Eye (tissue), 1 donor: ENCODE measurements at places on chromosomes 4 and X.

GRCh38 chr4:168646001-168646768 lies 149.3 kb downstream of the PALLD start:
- no peak for DNase-seq

- DNase-seq = no peak
These were observed 237.6 kb upstream of the NDST3 start for GRCh38 chr4:117796677-117797076.

DNA sequence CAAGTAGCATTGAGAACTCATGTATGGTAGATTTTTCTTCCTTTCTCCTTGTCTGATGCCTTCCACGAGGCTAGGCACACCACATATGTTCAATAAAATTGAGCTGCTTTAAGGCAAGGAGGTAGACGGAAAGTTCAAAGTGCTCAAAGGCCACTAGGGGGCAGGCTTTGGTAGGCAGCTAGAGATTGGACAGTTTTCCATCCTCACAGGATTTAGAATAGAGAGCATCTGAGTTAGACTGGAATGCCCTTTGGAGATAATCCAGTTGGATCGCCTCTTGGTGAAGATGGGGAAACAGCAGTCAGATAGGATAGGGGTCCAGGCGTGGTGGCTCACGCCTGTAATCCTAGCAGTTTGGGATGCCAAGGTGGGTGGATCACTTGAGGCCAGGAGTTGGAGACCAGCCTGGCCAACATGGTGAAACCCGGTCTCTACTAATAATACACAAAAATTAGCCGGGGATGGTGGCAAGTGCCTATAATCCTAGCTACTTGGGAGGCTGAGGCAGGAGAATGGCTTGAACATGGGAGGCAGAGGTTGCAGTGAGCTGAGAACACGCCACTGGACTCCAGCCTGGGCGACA lies 30.4 kb downstream of the ELF4 start:
- DNase-seq = peak; percentile 84

DNA sequence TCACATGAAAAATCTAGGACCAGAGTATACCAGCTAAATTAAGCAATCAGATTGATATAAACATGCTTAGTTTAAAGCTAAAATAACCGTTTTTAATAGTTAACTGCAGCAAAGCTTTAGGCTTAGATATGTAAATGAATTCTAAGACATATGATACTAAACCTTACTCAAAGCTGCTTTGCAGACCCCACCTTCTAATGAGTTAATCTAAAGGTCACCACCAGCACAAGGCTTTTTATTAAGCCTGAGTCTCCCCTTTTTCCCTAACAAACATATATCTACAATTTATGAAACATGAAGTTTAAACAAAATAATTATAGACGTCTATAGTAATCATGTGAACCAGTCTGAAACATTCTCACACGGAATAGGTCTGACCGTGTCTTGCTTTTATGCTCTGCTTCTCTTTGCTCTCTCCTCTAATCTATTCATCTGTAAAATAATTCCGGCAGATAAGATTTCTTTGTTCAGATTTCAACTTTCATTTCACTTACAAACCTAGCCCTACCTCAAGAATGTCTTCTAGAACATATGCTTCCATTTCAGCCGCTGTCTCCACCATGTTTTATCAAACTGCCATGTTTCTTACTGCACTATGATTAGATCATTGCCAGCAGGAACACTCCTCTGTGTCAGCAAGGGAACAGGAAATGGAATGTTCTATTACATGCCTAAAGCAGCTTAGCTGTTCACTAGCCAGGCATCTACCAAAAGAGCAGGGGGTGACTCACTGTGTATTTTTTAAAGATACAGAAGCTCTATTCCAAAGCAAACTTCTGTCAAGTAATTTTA lies 35.9 kb downstream of the ANKRD17 start:
- DNase-seq = peak; percentile 94

DNA sequence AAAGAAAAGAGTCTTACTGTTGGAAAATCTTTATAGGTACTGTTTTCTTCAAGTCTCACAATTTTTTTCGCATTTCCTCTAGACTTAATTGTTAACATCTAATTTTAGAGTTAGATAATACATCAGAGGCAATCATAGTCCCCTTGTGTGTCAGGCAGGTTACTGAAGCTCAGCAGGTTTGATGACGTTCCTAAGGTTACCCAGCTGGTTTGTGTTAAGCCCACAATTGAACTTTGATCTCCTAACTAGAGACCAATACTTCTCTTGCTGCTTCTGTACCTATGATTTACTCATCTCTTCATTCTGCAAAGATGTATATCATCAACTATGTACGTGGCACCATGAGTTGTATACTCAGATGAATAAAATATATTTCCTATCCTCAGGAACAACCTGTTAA lies 131.6 kb upstream of the STIM2 start:
- no peak for DNase-seq

GRCh38 chrX:5549512-5549911 lies 679.2 kb downstream of the NLGN4X start:
- DNase-seq = peak; percentile 19

- DNase-seq = no peak
These were observed 25.6 kb upstream of the TCEANC start for GRCh38 chrX:13627306-13627705.

DNA sequence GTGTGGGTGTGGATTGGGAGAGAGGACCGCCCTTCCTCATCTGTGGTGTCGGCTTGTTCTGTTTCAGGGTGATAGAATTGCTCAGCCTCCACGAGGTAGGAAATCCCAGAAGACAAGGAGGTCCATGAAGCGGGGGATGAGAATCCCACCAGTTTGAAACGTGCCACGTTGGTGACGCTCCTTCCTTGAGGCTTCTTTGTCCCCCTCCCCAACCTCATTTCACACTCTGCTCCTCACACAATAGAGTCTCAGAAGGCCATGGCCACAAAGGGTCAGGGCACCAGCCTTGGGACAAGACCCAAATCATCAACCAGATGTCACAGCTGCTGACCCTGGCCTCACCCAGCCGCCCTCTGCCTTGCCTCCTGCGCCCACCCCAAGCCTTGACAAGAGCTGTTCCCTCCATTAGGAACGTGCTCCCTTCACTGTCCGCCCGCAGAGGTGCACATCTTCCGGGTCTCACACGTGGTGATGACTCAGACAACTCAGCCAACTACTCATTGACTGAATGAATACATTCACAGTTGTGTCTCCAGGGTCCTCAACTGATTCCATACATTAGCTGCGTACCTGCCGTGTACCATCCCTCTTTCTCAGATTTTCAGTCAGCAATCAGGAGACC lies 18.3 kb downstream of the BLOC1S4 start:
- DNase-seq = no peak

DNA sequence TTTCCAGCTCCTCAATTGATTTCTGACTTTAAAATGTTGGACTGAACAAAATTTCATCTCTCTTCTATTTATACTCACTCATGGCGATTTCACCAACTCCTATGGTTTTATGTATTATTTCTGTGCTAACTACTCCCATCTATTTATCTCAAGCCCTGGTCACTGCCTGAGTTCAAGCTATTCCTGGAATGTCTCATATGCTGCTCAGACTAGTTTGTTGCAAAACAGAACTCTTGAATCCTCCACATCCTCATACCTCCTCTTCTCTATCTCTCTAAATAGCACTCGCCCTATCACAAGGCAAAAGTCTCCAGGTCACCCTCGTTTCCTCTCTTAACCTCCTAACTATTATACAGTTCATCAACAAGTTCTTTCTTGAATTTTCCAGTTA lies 19.0 kb upstream of the DDX60 start:
- no peak for DNase-seq

DNA sequence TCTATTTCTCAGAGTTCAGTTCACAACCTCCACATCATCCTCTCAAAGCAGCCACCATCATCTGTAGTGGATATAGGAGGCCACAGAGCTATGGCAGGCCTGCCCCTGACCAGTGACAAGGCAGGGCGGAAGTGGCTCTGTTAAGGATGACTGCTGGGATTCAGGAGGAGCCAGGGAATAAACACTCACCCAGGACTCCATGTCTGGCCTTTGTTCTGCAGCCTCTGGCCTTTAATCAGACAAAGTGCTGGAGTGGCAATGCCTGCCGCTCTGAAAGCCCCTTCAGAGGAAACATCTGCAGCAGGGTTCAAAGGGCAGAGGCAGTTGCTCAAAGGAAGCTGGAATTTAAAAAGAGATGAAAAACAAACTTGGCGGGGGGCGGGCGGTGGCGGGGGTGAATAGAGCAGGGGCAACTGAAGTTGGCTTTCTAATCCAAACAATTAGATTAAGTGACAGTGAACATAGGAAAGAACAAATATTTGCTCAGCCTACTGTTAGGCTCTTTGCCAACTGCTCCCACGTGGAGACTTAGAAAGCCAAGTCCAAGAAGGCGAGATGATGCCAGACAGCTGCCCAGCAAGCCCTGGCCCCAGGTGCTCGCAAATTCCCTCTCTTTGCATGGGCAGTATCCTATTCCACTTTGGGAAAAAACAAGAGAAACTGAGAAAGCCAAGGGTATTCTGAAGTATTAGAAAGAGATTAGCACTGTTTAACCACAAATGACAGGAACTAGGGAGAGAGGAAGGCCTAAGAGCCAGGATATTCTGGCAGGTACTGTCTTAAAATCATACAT lies 5.5 kb downstream of the MPP1 start:
- peak; percentile 65 for DNase-seq

- no peak for DNase-seq
These were observed 392.3 kb upstream of the GALNT7 start for GRCh38 chr4:172776203-172776861.

DNA sequence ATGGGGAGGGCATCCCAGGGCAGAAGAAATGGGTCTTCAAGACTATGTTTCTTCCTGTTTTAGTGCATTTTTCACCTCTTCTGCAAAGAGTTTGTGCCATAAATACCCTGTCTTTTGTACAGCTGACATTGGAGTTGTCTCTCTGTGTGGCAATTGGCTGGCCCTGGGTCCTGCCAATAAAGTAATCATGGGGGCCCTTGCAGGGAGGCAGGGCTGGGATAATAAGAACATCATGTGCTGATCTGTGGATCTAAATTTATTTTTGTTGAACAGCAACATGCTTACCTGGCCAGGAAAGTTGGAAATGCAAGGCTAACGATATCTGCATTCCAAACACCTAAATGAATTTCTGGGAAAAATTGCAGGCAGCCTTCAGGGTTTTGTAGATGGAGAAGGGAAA lies 174.6 kb upstream of the GATB start:
- no peak for DNase-seq

DNA sequence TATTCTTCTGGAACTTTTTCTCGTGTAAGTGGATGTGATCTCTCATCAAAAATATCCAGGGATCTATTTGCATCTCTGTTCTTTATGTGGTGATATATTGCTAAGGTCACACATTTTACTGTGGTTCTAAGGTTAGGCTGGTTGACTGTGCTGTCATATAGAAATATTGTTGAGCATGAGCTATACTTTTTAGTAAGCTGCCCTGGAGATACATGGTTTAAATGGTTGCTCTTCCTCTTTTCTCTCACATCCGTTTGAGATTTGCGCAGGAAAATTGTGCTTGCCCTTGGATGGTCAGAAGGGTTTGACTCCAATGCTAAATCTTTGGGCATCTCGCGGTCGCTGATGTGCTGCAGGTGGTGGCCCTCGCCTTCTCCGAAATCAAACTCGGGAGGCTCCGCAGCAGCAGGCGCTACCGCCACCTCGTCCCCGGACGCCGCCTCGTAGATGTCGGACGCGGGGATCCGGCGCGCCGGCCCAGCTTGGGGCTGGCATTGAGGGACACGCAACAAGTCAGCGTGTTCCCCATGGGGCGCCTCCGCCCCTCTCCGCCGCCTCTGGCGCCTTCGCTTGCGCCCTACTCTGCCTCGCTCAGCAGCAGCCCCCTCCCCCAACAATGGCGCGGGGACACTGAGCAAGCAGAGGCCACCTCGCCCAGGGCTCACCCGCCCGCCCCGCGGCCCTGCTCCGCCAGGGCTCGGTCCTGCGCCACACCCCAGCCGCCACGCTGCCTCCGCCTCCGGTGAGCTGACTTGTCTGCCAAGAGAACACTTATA lies 154.5 kb downstream of the MSN start:
- peak; percentile 27 for DNase-seq

DNA sequence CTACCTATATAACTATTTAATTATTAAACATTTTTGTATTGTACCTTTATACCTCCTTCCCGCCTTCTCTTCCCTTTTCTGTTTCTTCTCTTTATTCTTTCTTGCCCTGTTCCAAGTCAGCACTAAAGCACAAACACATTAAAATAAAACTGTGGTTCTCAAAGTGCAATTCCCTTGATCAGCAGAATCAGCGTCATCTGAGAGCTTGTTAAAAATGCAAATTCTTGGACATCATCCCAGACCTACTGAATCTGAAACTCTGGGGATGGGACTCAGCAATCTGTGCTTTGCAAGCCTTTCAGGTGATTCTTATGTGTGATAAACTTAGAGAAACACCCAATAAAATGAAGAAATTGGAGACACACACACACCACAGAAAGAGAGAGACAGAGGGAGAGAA lies 178.4 kb upstream of the BMP3 start:
- DNase-seq = no peak

- no peak for DNase-seq
These were observed 37.9 kb upstream of the FSTL5 start for GRCh38 chr4:162201673-162202072.

- peak; percentile 88 for DNase-seq
These were observed 1.8 kb downstream of the DKK2 start for GRCh38 chr4:107034091-107034995.

- DNase-seq = no peak
These were observed 24.7 kb upstream of the LRAT start for GRCh38 chr4:154719087-154719486.

GRCh38 chrX:76279007-76279406 lies 106.1 kb downstream of the PBDC1 start:
- DNase-seq = peak; percentile 75

DNA sequence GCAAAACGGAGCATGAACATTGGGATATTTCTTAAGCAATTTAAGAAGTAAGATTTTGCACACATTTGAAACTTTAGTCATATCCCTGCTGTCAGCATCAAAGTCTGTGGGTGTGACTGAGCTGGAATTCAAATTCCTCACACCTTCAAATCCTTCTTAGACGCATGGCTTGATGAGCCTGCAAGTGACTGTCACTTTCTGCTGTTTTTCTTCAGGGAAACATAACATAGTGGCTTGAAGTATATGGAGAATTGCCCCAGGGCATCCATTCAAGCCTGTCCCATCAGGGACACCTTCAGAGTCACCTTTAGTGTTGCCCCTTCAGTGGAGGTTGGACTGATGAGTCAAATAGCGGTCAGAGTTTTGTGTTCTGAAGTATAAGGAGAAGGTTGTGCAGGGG lies 17.4 kb downstream of the FHDC1 start:
- no peak for DNase-seq

DNA sequence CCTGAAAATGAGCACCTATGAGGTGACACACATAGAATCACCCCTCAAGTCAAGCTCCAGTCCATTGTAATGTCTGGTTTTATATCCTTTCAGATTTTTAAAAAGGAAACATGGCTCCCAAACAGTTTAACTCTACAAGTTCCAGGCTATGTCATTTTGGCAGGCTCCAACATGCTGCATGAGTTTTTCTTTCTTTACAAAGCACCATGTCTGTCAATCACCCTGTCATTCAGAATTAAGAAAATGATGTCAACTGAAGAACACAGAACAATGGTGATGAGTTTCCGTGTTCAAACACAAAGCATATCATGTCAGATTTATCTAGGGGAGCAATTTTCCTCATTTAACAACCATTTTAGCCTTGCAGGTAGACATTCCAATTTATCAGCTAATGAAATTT lies 106.5 kb downstream of the AMMECR1 start:
- DNase-seq = no peak
